Neural crest cell (in vitro differentiated cells): ENCODE measurements at places on chromosomes 4 and X. TPM values are rescaled to one million over a fixed set of nuclear protein-coding genes. Genes with fewer than 3 reads are reported as not detected.

Gene MAGEB1
- total RNA-seq: not detected in 2 replicates

- DNase-seq: no peak
Observed at GRCh38 chrX:56796641-56797395, 67.8 kb downstream of the NBDY start.

DNA sequence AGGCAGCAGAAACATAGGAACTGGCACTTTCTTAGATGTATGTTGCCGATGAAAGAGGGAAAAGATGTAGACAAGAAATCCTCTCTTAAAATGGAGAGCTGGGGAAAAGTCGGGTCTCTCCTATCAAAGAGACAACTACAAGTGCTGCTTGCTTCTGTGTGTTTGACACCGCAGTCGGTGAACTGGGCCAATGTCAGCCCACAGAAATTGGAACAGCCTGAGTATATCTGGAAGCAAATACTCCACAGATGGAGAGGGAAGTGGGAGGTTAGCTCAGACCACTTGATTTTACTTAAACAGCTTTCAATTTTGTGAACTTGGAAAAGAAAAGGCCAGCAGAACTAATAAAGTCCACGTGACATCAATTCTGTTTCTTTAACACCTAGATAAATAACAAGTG lies 230.9 kb upstream of the FAT1 start:
- no peak for DNase-seq

Gene PAK3
- total RNA-seq: 11.9 and 12.3 TPM in 2 replicates

DNA sequence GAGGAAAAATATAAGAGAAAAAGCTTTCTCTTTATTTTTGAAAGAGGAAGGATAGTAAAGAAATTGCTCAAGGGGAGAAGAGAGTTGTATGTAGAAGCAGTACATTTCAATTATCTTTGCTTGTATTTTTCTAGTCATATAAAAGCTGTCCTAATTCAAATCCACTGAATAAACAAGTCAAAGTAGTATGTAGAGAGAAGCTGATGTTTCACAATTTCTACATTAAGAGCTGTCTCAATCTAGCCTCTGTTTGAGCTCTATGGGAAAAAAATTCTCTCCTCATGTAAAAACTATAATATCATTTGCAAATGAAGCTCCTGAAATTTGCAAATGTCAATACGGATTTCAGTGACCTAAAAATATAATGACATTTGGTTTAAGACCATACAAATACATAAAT lies 52.6 kb downstream of the CHM start:
- no peak for DNase-seq

DNA sequence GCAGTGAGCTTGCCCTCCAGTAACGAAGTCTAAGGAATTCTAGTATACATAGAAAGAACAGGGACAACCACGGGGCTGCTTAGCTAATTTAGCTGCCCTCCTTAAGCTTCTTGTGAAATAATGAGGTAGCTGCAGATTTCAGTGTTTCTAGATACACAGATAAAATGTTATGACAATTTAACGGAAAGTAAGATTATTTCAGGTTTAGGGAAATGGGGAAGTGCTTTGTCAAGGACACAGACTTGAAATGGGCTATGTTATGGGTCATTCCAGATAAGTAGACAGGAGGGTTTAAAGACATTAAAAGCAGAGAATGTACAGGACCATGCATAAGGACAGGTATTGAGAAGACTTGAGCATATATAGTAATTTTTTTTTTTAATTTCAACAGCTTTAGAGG lies 34.2 kb upstream of the ZNF518B start:
- no peak for DNase-seq

DNA sequence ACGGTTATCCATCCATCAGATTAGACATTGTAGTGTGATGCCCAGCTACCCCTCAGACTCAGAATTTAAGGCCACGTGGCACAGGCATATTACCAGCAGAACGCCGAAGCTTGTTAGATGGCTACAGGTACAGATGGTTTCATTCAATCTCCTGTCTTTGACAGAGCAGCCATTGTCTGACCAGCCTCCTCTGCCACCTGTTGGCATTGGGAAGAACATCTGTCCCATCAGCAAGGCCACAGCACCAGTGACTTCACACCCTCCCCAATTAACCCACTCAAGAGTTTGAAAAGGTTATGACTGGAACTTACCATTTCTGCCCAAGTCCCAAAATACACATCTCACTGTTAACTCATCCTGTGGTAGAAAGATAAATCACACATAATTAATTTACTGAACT lies 22.0 kb upstream of the PHKA2 start:
- DNase-seq: no peak

GRCh38 chr4:80010316-80010715 lies 62.7 kb downstream of the ANTXR2 start:
- no peak for DNase-seq

DNA sequence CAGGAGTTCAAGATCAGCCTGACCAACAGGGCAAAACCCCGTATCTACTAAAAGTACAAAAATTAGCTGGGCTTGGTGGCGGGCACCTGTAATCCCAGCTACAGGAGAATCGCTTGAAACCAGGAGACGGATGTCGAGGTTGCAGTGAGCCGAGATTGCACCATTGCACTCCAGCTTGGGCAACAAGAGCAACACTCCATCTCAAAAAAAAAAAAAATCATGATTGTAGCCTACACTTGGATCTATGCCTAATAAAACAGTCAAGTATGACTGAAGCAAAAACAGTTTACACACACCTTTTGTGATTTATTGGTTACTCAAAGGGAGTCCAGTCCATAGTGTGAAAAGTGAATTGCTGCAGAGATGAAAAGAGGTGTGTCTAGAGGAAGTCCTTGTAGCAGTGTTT lies 34.7 kb upstream of the TASL start:
- no peak for DNase-seq

Gene FAM47E
- total RNA-seq: 1.4 and 1.6 TPM in 2 replicates

GRCh38 chrX:1355131-1356046 lies 18.8 kb downstream of the IL3RA start:
- no peak for DNase-seq

GRCh38 chr4:123480706-123481418 lies 84.3 kb downstream of the SPRY1 start:
- no peak for DNase-seq

Gene CASP3
- 39.6 and 46.8 TPM in 2 replicates for total RNA-seq

Gene MAGEA12
- not detected in 2 replicates for total RNA-seq

Gene YIPF7
- total RNA-seq: 0.47 and 0.80 TPM in 2 replicates

DNA sequence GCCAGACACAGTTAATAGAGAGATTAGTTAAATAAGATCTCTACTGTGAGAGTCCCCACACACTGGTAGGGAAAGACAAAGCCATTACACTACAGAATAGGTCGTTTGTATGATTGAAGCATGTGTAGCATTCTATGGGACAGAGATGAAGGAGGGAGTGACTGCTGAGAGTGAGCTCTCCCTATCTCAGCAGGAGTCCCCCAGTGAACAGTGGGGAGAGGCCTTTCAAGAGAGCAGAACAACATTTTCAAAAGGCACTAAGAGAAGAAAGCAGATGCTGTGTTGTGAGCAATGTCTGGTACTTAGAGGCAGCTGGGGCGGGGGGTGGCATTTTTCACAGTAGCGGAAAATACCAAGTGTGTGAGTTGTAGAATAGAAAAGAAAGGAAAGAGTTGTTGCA lies 413.6 kb downstream of the AFF2 start:
- DNase-seq: no peak

Gene AFP
- not detected in 2 replicates for total RNA-seq

DNA sequence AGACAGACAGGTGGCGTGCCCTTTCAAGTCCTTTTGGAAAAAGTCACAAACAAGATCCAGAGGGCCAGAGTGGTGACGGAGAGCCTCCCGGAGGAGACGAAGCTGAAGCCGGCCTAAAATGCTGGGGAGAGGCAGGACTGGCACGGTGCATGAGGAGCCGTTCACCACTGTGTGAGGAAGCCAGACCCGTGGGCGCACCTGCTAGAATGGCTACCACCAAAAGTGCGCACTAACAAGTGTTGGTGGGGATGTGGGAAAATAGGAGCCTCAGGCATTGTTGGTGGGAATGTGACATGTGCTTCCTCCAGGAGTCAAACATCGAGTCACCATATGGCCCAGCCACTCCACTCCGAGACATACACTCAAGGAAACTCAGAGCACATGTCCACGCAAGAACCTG lies 67.4 kb upstream of the HELT start:
- no peak for DNase-seq

- no peak for DNase-seq
Observed at GRCh38 chr4:136741468-136741867, 790.8 kb downstream of the PCDH18 start.

Gene DCUN1D4
- 69.0 and 70.9 TPM in 2 replicates for total RNA-seq

DNA sequence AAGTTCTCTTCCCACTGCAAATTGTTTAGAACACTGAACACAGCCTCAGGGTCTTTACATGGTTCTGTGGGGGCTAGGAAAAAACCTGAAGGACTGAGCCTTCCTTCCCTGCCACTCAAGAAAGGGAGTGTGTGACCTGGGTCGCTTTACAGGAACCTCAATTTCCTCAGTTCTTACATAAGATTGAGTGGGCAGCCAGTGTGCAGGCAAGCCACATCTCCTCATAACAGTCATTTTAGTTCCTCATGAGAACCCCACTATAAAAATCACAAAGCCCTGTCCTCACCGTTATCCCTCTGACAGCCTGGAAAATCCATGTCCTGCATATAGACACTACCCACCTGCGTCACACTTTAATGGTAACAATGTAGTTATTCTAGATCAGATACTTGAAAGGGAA lies 2.1 kb upstream of the ETDC start:
- no peak for DNase-seq

GRCh38 chrX:113906168-113906567 lies 677.7 kb upstream of the HTR2C start:
- DNase-seq: no peak

GRCh38 chrX:73977542-73978169 lies 326.3 kb upstream of the ZCCHC13 start:
- no peak for DNase-seq

GRCh38 chr4:132180020-132180427 lies 969.1 kb upstream of the PCDH10 start:
- DNase-seq: no peak

DNA sequence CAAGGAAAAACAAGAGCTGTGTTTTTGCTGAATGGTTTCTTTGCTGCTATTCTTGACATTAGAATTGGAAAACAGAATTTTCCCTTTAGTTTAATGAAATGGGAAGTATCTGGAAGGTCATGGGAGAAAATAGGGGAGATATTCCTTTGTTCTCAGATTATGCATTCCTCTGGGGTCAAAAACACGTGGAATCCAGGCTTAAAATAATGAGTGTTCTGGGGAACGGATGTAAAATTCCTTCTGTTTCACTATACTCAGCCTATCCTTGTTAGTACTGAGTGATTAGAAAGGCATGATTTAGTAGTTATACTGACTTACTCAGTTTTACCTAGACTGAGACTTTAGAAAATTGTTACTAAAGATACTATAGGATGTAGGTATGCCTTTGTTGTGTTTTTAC lies 107.3 kb downstream of the ARHGAP10 start:
- no peak for DNase-seq

Gene SRPX
- 3.6 and 3.7 TPM in 2 replicates for total RNA-seq

Gene PRPS2
- total RNA-seq: 24.8 and 27.2 TPM in 2 replicates

GRCh38 chrX:65744965-65745364 lies 77.5 kb downstream of the MSN start:
- DNase-seq: no peak

DNA sequence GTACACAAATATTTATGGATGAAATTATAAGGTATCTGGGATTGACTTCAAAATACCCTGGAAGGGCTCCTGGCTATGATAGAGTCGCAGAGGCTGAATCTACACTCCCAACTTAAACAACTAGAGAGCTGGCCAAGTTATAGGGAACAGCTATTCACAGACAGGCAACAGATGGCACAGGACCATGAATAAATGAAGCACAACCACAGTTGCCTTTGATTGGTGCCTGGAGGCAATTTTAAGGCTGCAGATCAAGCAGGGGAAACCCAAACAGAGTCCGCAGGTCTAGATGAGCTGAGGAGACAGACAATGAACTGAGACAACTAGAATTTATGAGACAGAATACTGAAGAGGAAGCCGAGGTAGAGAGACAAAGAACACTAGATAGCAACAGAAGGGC lies 155.9 kb downstream of the EVC2 start:
- DNase-seq: no peak

- no peak for DNase-seq
Observed at GRCh38 chr4:84847978-84848377, 118.5 kb downstream of the WDFY3 start.

Gene KCNE5
- 1.9 TPM in 2 replicates for total RNA-seq

DNA sequence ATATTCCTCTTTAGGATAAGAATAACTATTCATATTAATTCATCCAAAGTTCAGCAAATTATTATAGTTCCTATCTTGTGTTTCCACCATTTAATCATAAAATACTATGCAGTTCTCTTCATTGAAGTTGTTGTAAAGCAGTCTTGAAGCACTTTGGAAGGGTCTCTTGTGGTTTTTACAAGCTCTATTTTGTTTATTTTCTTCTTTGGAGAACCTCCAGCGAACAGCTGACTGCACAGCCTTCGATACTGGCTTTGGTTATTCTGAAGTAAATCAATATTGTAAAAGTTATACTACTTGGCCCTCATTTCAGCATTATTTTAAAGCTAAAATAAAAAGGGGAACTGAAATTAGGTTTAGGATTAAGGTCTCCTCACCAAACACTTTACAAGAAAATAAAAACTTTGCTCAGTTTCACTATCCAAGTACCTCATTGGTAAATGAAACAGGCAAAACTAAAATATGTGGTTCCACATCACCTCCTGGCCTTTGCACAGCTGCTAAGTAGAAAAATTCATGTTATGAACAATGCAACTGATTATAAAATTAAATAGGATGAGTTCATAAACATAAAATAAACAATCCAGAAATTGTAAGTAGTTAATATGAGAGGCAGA lies 1629.2 kb upstream of the ADGRL3 start:
- no peak for DNase-seq

Gene HS6ST2
- 13.9 and 14.2 TPM in 2 replicates for total RNA-seq

GRCh38 chr4:144820728-144821085 lies 174.8 kb downstream of the HHIP start:
- DNase-seq: no peak

- no peak for DNase-seq
Observed at GRCh38 chr4:128153800-128154199, 92.7 kb downstream of the LARP1B start.

DNA sequence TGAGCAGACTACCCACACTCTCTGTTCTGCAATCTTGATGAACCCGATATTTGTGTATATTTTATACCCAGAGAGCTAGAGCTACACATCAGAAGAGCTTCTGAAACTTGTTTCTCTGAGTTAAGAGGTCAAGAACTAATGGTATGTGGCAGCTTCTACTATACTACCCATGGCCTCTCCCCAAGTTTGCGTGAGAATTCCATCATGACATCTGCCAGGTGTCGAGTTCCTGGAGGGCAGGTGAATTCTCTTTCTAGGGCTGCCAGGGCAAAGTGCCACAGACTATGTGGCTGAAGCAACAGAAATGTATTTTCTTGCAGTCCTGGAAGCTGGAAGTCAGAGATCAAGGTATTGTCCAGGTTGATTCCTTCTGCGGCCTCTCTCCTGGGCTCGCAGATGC lies 4.4 kb downstream of the SORCS2 start:
- DNase-seq: no peak
